Small intestine (tissue), 16 donors: ENCODE measurements at places on chromosomes 6 and 20. TPM values are rescaled to one million over a fixed set of nuclear protein-coding genes. Genes with fewer than 3 reads are reported as not detected.
A peak's percentile ranks its signal among the peaks of the same experiment; 100 is the strongest.

DNA sequence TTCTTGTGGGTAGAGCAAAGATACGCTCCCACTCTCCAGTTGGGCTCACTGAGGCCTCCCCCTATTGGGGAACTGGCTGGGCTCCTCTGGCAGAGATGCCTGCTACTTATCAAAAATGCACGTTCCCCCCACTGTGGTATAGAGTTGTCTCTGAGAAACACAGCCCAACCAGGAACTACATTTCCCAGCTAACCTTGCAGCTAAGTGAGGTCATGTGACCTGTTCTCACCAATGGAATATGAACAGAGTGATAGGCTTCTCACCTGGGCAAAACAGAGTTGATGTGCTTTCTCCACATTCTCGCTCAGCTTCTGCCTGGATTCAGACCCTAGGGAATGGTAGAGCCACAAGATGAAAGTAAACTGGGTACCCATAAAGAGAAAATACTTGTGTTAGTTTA is 49.1 kb upstream of the PTPRT start:
- DNase-seq = peak; percentile 6
- H3K4me3 ChIP-seq = no peak overlapping the region
- no peaks in the 10 kb centered on the region for H3K36me3 ChIP-seq
- H3K27ac ChIP-seq = no peak overlapping the region

GFOD1 gene
- polyA plus RNA-seq = 1.1 TPM

DNA sequence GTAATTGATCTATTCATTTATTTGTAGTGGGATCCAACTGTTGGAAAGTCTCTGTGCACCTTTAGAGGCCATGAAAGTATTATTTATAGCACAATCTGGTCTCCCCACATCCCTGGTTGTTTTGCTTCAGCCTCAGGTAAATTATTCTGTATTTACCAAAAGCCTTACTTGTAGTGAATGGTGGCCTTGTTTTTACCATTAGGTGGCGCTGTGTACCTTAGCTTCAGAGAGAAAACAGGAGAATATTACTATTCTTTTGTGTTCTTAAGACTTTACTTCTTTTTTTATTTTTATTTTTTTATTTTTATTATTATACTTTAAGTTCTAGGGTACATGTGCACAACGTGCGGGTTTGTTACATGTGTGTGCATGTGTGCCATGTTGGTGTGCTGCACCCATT is 23.7 kb downstream of the PEX7 start:
- no peak overlapping the region for H3K4me3 ChIP-seq
- H3K4me1 ChIP-seq = no peaks in the 10 kb centered on the region
- no peaks in the 10 kb centered on the region for H3K27me3 ChIP-seq
- DNase-seq = peak; percentile 51

- no peaks in the 10 kb centered on the region for H3K27me3 ChIP-seq
- no peak for DNase-seq
- H3K27ac ChIP-seq = no peak overlapping the region
These were observed 183.6 kb upstream of the PRDM1 start for GRCh38 chr6:105902401-105903031.

- H3K36me3 ChIP-seq = no peaks in the 10 kb centered on the region
- no peaks in the 10 kb centered on the region for H3K4me1 ChIP-seq
- no peak overlapping the region for H3K4me3 ChIP-seq
- DNase-seq = no peak
- H3K27me3 ChIP-seq = no peaks in the 10 kb centered on the region
These were observed 632.7 kb upstream of the PTCHD4 start for GRCh38 chr6:48743738-48744137.

SPEF1 gene
- polyA plus RNA-seq = 0.03 TPM

DNA sequence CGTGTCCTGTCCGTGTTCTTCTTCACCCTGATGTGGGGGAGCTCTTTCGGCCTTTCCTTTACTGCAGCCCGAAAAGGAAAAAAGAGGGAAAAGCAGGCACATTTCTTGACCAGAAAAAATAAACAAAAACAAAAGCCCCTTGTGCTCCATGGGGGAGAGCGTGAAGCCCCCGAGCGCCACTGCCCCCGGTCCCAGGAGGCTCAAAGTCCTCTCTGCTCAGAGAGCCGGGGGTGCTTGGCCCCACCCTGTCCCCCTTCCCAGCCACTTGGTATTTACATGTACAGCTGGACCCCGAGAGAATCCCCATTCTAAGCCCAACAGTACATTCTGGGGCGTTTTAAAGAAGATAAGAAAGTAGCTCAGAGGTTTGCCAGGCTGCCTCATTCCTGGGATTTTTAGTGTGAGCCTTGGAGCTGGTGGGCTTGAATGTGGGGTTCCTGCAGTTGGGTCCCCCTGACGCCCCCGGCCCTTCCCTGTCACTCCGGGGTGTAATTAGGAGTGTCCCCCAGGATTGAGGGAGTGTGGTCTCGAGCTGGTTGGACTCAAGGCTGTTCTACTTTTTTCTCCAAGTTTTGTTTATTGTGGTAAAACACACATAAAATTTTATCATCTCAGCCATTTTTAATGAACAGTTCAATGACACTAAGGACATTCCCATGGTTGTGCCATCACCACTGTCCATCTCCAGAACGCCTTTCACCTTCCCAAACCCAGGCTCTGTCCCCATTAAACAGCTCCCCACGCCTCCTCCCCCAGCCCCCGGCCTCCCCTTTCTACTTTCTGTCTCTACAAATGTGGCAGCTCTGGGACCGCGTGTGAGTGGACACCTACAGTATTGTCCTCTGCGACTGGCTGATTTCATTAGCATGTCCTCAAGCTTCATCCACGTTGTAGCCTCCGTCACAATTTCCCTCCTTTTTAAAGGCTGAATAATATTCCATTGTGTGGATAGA is 55.7 kb upstream of the BHLHE23 start:
- no peaks in the 10 kb centered on the region for H3K27me3 ChIP-seq
- no peak overlapping the region for H3K27ac ChIP-seq
- no peaks in the 10 kb centered on the region for H3K4me1 ChIP-seq
- H3K4me3 ChIP-seq = no peak overlapping the region
- no peak for DNase-seq

- DNase-seq = no peak
- H3K36me3 ChIP-seq = no peaks in the 10 kb centered on the region
- H3K4me1 ChIP-seq = no peaks in the 10 kb centered on the region
- H3K27me3 ChIP-seq = no peaks in the 10 kb centered on the region
These were observed 135.2 kb upstream of the TAB2 start for GRCh38 chr6:149182262-149182661.

DNA sequence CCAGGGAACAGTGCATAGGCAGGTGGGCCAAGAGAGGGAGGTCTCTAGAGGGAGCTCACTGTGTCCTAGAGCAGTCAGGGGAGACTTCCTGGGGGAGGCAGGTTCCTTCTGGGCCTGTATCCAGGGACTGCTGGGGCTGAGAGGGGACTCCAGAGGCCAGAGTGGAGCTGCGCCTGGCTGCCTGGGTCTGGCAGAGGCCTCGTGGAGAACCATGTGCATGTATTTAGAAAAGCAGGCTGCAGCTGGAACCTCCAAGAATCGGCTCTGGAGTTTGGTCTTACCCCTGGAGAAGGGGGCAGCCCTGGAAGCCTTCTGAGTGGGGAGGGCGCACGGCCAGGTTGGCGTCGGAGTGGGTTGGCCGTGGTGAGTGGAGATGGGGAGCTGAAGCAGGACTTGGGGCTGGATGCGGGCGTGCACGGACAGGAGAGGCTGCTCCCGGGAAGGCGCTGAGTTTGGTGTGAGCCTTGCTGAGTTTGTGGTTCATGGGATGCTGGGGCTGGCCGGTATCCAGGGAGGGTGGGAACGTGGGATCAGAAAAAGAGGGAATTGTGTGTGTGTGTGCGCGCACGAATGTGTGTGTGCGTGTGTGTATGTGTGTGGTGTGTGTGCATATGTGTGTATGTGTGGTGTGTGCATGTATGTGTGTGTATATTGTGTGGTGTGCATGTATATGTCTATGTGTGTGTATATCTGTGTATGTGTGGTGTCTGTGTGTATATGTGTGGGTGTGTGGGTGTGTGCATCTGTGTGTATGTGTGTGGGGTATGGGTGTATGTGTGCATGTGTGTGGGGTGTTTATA is 10.8 kb downstream of the VSTM2L start:
- H3K27ac ChIP-seq = no peak overlapping the region
- no peaks in the 10 kb centered on the region for H3K36me3 ChIP-seq
- no peak overlapping the region for H3K4me3 ChIP-seq
- no peak for DNase-seq
- peaks cover 16% of the 10 kb centered on the region for H3K4me1 ChIP-seq

OR2B6 gene
- polyA plus RNA-seq = 0.12 TPM

DNA sequence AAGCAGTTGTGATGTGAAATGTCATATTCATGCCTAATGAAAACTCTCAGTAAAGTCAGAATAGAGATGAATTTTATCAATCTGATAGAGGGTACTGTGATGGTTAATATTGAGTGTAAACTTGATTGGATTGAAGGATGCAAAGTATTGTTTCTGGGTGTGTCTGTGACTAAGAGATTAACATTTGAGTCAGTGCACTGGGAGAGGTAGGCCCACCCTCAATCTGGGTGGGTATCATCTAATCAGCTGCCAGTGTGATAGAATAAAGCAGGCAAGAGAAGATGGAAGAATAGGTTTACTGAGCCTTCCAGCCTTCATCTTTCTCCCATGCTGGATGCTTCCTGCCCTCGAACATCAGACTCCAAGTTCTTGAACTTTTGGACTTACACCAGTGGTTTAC is 124.3 kb downstream of the CENPW start:
- H3K27ac ChIP-seq = no peak overlapping the region
- no peaks in the 10 kb centered on the region for H3K27me3 ChIP-seq
- H3K36me3 ChIP-seq = no peaks in the 10 kb centered on the region
- H3K4me3 ChIP-seq = no peak overlapping the region
- DNase-seq = no peak

DNA sequence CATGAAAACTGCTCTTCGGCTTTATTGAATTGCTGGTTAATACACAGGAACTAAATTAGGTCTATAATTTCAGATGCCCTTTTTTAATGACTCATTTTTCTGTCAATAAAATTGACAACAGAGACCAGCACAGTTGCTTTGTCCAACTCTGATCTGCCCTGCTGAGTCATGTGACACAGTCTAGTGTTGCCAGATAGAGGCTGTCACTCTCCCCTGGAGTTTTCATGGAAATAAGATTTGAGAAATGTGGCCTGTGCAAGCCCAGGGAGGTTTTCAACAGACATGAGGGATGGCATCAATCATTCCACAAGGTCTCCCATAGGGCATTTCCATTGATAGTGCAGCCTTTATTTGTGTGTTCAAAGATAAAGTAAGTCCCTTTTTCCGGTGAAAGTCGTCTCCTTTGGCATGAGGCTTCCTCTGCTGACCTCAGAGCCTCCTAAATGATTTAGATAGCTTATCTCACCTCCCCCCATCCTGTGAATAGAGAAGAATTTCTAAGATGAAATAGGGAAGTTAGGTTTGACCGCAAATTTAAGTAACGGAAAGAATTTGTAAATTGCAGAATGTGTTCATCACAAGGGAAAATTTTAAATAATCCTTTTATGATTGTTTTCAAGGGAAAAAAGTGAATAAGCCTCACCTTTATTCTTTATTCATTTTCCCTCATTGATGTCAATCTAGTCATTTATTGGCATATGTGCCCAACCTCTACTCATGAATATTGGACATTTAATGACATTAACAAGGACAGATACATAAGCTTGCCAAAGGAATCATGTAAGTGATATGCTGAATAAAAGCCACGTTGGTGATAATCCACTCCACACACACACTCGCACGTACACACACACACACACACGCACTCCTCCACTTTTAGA is 277.7 kb downstream of the ADGB start:
- H3K27ac ChIP-seq = no peak overlapping the region
- no peak overlapping the region for H3K4me3 ChIP-seq
- H3K36me3 ChIP-seq = no peaks in the 10 kb centered on the region
- no peaks in the 10 kb centered on the region for H3K27me3 ChIP-seq
- peaks cover 3% of the 10 kb centered on the region for H3K4me1 ChIP-seq

DNA sequence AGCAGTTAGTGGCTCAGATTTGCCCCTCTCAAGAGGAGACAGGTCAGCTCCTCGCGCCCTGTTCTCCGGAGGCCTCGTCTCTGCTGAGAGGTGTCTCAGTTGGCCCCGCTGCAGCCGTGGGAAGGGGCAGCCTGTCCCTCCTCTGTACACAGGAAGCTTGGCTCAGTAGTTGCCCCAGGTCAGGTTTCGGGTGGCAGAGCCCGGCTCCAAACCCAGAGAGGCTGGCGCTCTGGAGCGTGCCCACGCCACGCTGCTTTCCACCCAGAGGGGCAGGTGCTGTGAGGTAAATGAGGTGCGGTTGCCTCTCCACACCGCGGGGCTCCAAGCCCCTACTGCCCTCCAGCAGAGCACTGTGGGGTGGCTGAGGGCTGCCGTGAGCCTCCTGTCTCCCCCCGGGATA is 16.0 kb downstream of the DYNLT1 start:
- H3K4me1 ChIP-seq = peaks cover 19% of the 10 kb centered on the region
- H3K36me3 ChIP-seq = peaks cover 18% of the 10 kb centered on the region
- no peak overlapping the region for H3K27ac ChIP-seq
- H3K27me3 ChIP-seq = no peaks in the 10 kb centered on the region

DNA sequence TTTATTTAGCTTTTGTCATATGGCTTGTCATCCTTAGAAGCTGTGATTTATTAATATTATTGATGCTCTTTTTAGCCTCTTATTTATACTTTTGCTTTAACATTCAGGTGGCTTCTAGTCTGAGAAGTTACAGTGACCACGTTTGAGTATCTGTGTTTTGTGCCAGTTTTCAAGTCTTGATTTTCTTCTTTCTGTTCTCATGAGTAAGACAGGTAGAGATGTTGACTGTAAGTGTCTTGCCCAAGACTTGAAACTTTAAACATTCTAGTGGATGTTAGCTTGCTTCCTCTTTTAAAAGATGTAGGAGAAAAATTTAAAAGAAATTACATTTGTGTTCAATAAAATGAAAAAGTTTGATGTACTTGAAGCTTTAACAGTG is 122.6 kb downstream of the LRRC1 start:
- peaks cover 19% of the 10 kb centered on the region for H3K36me3 ChIP-seq
- no peak overlapping the region for H3K27ac ChIP-seq
- DNase-seq = no peak
- H3K4me3 ChIP-seq = no peak overlapping the region

DNA sequence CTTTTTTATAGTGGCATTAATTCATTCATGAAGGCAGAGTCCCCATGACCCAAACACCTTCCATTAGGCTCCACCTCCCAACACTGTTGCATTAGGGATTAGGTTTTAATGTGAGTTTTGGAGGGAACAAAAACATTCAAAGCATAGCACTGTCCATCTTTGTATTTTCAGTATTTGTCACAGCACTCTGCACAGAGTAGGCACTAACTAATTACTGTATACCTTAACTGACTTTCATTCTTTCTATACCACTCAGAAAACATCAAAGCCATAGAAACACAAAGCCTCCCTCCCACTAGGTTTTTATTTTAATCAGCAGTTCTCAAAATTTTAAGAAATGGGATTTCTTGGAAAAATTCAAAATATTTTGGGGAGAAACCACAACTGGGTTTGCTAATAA is 21.8 kb upstream of the AHI1 start:
- H3K27ac ChIP-seq = no peak overlapping the region
- H3K36me3 ChIP-seq = no peaks in the 10 kb centered on the region
- H3K4me3 ChIP-seq = no peak overlapping the region
- no peaks in the 10 kb centered on the region for H3K4me1 ChIP-seq

- no peaks in the 10 kb centered on the region for H3K4me1 ChIP-seq
- H3K27ac ChIP-seq = no peak overlapping the region
These were observed 29.9 kb downstream of the JPH2 start for GRCh38 chr20:44157061-44157460.
